Activated CD4-positive, CD25-positive, alpha-beta regulatory T cell treated with anti-CD3 and anti-CD28 coated beads, Interleukin-2, amount 50 U/mL, for 24 hours (primary cell): ENCODE measurements at places on chromosomes 3 and 15.

DNA sequence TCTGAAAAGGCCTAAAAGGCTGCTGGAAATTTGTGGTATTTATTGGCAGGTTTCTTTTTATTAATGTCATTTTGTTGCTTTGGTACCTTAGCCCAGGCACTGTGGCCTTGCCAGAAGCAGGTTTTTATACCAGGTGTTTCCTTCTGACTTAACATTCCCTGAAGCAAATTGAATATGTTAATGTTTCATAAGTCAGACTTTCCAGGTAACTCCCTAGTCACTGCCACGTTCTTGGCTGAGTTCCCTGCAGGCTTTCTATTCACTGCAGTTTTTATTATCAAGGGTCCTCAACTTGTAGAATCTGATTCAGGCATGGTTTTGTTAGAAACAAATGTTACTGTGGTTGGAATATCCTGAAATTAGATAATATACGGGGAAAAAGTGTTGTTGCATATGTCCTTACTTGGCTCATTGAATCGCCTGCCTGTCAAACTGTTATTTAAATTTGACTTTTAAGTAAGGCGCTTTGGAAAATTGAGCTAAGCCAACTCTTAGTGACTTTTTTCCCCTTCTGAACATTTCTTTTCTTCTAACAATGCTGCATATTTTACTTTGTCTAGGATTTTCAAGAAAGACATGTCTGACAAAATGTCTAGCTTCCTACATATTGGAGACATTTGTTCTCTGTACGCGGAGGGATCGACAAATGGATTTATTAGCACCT, 22.9 kb downstream of the ITPR1 start:
- ATAC-seq = no peak

DNA sequence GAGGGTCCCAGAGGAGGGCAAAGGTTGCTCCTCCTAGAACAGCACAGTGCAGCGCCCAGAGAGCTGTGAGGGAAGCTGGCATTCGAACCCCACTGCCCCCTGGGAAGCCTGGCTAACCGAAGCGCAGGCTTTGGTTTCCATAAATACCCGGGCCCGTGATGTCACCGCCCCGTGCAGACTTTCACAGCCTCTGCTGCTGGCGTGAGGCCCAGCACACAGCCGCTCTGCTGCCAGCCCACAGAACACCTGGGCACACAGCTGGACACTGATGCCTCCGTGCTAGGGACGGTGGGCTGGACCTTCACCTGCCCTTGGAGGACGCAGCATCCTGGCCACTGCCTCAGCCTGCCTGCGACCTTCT, 1.0 kb downstream of the IQSEC1 start:
- no peak for ATAC-seq

DNA sequence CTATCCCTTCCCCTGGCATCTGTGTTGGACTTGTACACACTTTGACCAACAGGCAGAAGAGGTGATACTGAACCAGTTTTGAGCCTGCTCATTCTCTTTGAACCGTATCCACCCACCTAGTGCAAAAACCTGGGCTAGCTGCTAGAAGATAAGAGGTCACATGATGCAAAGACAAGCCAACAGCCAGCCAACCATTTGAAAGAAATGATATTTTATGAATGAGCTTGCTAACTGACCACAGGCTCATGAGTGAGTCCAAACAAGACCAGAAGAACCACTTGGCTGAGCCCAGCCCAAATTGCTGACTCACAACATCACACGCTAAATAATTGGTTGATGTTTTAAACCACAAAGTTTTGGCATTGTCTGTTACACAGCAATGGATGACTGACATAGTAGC, 74.0 kb upstream of the CTNNB1 start:
- no peak for ATAC-seq

DNA sequence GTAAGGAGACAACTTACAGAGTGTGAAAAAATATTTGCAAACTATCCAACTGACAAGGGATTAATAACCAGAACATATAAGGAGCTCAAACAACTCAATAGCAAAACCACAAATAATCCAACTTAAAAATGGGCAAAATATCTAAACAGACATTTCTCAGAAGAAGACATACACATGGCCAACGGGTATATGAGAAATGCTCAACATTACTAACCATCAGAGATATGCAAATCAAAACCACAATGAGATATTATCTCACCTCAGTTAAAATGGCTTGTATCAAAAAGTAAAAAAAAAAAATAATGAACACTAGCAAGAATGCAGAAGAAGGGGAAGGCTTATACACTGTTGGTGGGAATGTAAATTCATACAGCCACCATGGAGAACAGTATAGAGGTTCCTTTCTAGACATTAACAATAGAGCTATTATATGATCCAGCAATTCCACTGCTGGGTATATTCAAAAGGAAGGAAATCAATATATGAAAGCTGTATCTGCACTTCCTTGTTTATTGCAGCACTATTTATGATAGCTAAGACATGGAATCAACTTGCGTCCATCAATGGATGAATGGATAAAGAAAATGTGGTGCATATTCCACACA, 998.6 kb downstream of the NAALADL2 start:
- no peak for ATAC-seq

- ATAC-seq = no peak
These were observed 62.9 kb downstream of the SH3GL3 start for GRCh38 chr15:83510001-83510400.
